ENCODE measurements at places on chromosomes 1 and 21.

- DNase-seq, result no peak
Observed at GRCh38 chr1:206472886-206473285, 2.6 kb downstream of the IKBKE start.

GRCh38 chr1:30763651-30764248, 6.2 kb upstream of the LAPTM5 start:
- DNase-seq, result no peak

DNA sequence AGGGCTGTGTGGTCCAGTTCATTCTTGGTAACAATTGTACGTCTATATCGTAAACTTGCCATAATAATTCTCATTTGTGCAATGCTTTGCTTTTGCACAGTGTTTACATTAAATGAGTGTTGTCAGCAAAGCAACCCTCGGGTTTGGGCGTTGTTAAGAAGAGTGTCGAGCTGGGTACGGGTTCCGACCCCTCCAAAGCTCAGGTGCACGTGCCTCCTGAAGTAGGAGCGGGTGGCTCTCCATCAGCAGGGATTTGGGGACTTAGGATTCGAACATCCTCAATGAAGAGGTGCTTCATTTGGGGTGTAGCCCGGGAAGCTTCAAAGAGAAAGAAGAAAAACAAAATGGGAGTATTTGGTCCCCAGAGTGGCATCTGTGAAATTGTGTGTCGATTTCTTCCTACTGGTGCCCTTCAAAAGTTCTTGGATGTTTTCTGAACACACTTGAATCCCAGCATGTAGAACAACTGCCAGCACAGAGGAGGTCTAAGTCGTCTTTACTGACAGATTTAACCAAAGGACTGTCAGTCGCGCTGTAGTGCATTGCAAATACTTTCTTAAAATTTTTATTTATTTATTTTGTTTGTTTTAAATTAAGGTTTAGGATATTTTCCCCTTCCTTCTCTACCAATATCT, 1.1 kb downstream of the TRIM58 start:
- no peak for DNase-seq

DNA sequence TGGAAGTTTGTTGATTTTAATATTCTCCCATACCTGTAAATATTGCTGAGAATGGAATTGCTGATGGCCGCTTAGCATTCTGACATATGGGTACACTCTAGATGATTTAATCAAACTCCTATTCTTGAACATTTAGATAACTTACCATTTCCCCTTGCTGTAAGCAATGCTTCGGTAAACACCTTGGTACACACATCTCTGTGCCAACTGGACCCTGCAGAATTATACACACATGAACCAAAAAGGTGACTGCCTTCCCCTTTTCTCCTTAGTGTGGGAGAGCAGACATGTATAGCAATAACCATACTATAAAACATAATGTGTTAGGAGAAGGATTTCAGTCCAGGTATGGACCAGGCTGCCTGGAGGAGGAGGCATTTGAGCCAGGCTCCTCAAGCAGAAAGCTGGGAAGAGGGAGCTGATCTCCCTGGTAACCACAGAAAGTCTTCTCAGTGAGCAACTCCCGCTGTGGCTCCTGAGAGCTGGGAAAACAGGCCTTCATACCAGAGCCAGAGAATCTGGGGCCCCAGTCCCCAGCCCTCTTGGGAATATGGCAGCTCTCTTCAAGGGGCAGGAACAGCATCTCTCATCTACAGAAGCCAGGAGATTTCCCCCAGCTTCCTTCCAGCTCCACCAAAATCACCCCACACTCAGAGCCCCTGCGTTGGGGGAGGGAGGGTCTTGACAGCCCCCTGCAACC, 33.9 kb upstream of the CSF1 start:
- no peak for DNase-seq

DNA sequence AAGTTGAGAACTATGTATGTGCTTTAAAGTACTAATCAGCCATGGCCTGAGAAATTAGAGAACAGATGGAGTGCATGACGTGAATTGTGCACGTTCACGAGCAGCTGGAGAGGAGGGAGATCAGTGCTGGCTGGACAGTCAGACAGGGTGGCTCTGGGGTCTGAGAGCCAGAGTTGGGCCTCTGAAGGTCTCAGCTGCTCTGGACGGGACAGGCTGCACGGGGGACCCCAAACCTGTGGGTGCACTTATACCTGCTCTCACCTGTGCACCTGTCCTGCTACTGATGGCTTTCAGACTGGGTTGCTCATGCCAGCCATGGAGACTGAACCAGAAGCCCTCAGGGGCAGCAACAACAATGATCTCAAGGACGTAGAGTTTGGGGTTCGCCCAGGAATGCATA, 43.5 kb downstream of the UMODL1 start:
- DNase-seq, result no peak

DNA sequence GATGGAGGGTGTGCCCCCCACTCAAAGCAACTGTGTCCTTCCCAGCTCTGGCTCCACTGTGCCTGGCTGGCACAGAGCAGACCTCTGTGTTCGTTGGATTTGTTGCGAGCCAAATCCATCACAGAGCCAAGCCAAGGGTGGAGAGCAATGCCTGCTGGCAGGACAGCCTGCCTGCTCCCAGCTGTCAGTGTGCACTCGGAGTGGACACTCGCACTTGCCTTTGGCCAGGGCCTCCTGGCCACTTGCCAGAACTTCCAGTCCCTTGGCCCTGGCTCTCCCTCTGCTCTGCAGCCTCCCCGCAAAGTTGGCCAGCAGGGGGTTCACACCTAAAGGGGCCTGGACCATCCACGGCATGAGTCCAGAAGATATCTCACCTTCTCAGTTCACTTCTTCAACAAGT, 16.4 kb downstream of the HEYL start:
- no peak for DNase-seq

DNA sequence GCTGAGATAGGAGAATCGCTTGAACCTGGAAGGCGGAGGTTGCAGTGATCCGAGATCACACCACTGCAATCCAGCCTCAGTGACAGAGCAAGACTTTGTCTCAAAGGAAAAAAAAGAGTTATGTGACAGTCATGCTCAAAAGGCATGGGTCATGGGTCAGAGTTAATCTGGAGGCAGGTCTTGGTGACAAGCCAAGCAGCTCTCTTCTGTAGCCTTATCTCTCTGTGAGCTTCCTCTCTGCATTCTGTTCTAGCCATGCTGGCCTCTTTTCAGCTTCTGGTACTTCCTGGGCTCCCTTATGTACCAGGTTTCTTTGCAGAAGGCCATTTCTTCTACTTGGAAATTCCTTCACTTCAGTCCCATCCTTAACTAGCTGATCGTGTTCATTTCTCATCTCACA, 63.6 kb downstream of the NGF start:
- DNase-seq, result no peak

DNA sequence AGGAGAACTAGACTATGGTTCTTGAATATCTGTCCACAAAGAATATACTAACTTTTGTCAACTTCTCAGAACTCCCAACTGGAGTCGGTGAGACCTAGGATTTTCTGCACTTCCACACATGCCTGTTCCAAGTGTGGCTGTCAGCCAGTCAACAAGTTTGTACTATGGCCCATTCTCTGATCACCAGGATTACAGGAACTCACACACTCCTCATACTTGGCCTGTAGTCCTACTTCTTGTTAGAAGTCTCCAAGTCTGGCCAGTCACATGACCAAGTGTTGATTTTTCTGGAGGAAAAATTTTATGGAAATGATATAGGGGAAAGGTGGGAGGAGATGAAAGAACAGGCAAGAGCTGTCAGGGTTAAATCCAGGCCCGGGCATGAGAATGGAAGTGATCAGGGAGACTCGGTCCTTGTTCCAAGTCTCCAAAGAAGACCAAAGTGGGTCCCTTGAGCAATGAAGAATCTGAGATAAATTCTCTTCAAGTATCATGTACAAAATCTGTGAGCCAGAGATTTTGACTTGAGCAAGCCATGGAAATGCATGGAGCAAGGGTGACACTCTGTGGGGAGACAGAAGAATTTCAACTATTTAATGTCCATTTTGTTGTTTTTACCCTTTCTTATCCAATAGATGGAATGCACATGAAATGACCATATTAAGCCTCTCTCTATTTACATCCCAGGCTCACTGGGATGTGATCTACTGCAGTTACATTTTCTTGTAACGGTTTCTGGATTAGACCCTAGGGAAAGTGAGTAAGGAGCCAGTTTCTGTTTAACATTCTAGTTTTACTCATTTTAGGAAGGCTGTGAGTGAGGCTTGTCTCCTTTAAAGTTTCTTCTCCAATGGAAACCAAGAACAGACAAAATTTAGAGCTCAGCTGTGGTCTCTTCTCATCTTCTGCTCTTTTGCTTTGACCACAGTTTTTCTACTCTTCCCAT, 320.9 kb downstream of the ASTN1 start:
- peak; percentile 42 for DNase-seq

DNA sequence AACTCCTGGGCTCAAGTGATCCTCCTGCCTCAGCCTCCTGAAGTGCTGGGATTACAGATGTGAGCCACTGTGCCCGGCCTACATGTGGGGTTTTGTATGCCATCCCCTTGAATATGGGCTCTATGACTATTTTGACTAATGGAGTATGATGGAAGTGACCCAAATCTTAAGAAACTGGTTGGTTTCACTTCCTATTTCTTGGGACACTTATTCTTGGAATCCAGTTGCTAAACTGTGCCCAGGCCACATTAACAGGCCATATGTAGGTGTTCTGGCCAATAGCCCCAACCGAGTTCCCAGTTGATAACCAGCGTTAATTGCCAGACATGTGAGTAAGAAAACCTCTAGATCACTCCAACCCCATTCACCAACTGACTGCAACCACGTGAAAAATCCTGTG, 36.3 kb upstream of the CLIC4 start:
- DNase-seq, result no peak

GRCh38 chr1:81519987-81520386, 280.7 kb upstream of the ADGRL2 start:
- DNase-seq, result no peak

DNA sequence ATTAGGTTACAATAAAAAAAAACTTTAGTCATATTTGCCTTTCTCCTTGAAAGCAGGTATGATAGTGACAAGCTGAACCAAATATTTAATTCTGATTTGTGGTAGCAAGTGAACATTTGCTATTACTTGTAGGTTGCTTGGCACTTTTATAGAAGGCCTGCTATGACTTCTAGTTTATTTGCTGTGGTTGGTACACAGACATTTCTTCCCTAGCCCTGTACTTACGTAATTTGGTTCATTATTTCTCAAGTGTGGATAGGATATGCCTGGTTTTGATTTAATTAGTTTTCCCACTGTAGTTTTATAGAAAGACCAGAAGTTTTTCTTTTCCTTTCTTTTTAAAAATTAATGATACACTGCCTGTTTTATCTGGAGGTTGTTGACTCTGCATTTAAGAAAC, 55.9 kb downstream of the PPP2R5A start:
- no peak for DNase-seq

DNA sequence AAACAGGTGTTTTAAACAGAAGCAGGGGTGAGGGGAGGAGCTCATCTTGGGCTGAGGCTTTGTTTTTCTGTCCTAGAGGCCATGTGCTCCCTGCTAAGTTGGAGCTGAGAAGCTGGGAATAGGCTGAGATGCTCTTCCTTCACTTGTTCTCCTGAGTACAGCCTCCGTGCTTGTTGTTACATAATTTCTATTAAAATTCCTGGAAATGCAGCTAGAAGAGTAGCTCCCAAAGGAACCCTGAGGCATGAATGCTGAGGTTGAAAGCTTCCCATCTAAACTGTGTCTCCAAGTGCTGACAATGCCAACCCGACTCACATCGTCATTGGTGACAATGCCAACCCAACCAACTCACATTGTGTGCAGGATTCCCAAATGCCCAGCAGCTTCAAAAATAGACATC, 12.6 kb upstream of the ITPKB start:
- DNase-seq, result no peak

GRCh38 chr21:16534408-16535101, 804.8 kb downstream of the USP25 start:
- peak; percentile 88 for DNase-seq

- DNase-seq, result no peak
Observed at GRCh38 chr1:240765732-240766363, 153.9 kb upstream of the GREM2 start.

- peak; percentile 75 for DNase-seq
Observed at GRCh38 chr1:26321315-26322041, 3.7 kb downstream of the CD52 start.

All from fibroblast of the conjunctiva (primary cell).